ENCODE measurements at places on chromosomes 11 and 22.
A peak's percentile ranks its signal among the peaks of the same experiment; 100 is the strongest.

DNA sequence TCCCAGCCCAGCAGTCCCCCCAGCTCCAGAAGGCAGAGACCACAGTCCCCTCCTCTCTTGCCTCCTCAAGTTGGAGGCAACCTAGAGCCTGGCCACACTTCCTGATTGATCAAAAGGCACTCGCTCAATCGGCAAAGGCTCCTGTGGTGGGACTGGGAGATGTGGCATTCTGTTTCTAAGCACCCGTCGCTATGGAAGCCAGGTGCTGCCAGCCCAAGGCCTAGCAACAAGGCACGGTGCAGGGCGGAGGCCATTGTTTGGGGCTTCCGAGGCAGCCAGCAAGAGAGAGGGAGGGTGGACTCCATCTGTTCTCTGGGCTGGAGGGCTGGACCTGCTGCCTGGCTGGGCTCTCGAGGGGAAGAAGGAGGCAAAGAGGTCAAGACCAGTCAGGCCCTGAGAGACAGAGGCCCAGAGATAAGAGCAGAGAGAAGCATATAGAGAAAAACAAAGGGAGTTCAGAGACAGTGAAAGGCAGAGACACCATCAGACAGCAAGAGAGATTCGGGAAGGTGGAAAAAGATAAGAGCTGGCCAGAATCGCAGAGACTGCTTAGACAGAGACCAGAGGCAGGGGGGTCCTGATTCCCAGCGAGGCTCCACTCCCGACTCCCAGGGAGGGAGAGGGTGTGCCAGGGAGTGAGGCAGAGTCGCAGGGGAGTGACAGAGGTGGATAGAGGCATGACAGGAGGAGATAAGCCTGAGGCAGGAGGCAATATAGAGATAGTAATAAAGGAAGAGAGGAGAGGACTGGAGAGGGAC lies 21.2 kb downstream of the PDE2A start:
- DNase-seq, result peak; percentile 83

GRCh38 chr22:26460202-26460601 lies 23.4 kb downstream of the HPS4 start:
- no peak for DNase-seq

DNA sequence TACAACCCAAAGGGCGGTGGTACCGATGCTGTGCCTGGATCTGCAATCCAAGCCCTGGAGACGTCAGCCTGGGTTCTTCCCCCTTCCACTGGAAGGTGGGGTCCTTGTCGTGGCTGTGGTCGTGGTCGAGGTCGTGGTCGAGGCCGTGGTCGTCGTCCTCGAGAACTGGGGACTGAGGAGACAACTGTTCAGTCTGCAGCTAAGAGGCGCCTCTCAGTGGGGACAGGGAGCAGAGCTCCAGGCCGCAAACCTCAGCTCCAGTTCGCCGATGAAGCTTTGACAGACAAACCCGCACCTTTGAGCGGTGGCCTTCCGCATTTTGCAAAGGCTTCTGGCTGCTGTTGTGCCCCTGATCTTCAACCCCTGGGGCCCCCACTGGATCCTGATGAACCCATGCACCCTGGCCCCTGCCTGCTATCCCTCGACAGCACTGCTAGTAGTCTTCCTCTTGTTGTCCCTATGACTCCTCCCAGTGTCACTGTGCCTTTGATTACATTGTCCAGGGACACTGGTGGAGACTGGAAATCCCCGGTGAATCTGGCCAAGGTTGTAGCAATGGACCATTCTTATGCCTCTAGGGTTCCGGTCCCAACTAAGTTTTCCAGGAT lies 1.5 kb downstream of the KDM4F start:
- DNase-seq, result no peak

DNA sequence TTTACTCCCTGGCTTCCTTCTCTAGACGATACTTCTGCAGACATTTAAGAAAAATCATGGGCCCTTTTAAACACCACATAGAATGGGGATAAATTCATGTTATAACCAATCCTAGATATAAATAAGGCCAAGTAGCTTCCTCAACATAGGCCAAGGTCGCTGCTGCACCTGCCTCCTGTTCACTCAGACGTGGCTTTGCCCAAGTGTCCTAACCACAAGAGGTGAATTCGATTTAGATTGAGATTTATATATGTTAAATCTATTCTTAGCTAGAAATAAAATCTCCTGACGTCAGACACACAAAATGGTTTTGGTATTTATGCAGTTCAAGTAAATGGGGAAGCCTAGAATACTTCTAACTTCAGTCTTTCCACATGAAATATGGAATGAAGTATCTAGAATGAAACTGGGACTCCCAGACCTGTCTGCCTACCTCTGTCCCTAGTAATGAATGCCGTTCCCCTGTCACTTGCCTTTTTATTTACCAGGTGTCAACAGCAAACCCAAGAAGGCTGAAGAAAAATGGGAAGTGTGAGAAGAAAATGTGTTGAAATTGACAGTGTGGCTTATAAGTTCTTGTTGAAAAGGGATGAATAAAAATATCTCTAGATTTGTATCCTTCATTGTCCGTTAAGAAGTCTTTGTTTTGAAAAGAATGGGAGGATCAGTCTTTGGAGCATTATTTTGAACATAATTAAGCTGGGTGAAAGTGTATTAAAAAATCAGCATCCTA lies 131.8 kb downstream of the HIPK3 start:
- no peak for DNase-seq

DNA sequence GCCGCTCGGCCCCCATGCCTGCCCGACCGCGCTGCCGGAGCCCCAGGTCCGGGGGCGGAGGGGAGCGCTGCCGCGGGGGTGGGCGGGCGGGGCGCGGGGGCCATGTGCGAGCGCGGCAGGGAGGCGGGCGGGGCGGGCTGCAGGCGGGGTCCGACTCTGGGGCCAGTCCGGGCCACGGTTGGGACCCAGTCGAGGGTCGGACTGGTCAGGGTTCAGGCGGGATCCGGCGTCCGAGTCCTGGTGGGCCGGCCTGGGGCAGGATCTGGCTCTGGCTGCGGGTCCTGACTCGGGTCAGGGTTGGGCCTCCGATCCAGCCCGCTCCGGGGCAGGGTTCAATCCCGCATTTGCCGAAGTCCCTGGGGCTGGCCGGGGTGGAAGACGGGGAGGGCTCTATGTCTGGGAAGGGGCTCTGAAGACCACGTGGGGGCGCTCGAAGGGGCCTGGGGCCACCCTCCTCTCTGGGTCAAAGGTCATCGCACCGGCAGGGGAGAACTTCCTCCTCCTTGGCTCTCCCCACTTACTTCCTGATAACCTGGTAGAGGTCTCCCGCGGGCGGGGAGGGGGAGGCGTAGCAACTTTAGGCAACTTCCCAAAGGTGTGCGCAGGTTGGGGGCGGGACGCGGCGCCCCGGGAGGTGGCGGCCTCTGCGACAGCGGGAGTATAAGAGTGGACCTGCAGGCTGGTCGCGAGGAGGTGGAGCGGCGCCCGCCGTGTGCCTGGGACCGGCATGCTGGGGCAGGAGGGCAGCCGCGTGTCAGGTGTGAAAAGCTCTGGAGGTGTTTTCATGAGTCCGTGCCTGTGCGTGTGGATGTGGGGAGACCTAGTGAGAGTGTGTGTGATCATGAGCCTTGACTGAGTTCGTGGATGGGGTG lies 603 bp downstream of the ESRRA start:
- peak; percentile 27 for DNase-seq

GRCh38 chr22:29855611-29856181 lies 17.6 kb upstream of the ASCC2 start:
- no peak for DNase-seq
